ENCODE measurements at places on chromosomes 13 and 19.

GRCh38 chr19:57825511-57825910 is 4.6 kb upstream of the ZNF587B start:
- H3K4me3 ChIP-seq, result no peak overlapping the region
- no peaks in the 10 kb centered on the region for H3K36me3 ChIP-seq
- H3K27me3 ChIP-seq, result no peaks in the 10 kb centered on the region
- DNase-seq, result no peak

DNA sequence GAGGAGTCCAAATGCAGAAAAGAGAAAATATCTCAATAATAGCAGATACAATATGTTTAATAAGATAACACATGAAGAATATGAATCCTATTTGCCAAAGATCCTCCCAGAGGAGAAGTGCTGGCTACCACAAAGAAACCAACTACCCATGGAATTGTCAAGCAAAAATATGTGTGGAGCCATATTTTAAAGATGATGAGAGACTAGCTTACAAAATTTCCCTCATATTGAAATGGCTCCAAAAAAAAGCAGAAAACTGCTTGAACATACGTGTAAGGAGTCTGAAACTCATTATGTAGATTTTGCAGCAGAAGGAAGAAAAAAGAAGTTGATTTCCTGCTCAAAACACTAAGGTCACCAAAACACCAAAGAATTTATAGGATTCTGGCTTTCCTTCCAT is 94.2 kb downstream of the USP12 start:
- no peak for DNase-seq
- H3K36me3 ChIP-seq, result no peaks in the 10 kb centered on the region
- no peaks in the 10 kb centered on the region for H3K4me1 ChIP-seq
- no peak overlapping the region for H3K27ac ChIP-seq

- H3K27me3 ChIP-seq, result no peaks in the 10 kb centered on the region
- no peaks in the 10 kb centered on the region for H3K36me3 ChIP-seq
- H3K27ac ChIP-seq, result no peak overlapping the region
- no peak overlapping the region for H3K4me3 ChIP-seq
- H3K4me1 ChIP-seq, result peaks cover 13% of the 10 kb centered on the region
Observed at GRCh38 chr13:76994281-76994680, 2.4 kb downstream of the CLN5 start.

GRCh38 chr13:68988176-68988575 is 1119.5 kb upstream of the ATXN8OS start:
- H3K27me3 ChIP-seq, result no peaks in the 10 kb centered on the region
- no peaks in the 10 kb centered on the region for H3K4me1 ChIP-seq
- H3K27ac ChIP-seq, result no peak overlapping the region
- no peaks in the 10 kb centered on the region for H3K36me3 ChIP-seq
- no peak overlapping the region for H3K4me3 ChIP-seq

DNA sequence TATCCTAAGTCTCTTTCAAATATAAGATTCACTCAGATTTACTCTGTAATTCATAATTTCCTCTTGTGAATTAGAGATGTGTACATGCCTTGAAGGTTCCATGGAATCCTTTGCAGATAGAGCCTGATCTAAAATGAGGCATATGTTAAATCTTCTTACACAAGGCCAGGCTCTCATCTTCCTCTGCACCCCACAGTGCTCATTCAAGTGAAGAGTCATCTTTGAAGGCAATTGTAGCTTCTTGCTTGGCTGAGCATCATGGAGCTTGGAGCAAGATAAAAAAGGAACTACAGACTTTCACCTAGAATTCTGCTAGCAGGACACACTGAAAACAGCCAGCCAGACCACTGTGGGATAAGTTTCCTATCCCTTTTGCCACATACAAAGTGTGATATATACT is 566.4 kb downstream of the PCDH9 start:
- H3K27me3 ChIP-seq, result no peaks in the 10 kb centered on the region
- no peak overlapping the region for H3K27ac ChIP-seq
- no peak for DNase-seq
- H3K36me3 ChIP-seq, result no peaks in the 10 kb centered on the region
- H3K4me1 ChIP-seq, result no peaks in the 10 kb centered on the region

GRCh38 chr19:54262066-54262465 is 5.0 kb upstream of the LILRB5 start:
- no peaks in the 10 kb centered on the region for H3K4me1 ChIP-seq
- no peaks in the 10 kb centered on the region for H3K27me3 ChIP-seq
- no peak overlapping the region for H3K4me3 ChIP-seq
- no peak for DNase-seq
- no peaks in the 10 kb centered on the region for H3K36me3 ChIP-seq
- no peak overlapping the region for H3K27ac ChIP-seq

DNA sequence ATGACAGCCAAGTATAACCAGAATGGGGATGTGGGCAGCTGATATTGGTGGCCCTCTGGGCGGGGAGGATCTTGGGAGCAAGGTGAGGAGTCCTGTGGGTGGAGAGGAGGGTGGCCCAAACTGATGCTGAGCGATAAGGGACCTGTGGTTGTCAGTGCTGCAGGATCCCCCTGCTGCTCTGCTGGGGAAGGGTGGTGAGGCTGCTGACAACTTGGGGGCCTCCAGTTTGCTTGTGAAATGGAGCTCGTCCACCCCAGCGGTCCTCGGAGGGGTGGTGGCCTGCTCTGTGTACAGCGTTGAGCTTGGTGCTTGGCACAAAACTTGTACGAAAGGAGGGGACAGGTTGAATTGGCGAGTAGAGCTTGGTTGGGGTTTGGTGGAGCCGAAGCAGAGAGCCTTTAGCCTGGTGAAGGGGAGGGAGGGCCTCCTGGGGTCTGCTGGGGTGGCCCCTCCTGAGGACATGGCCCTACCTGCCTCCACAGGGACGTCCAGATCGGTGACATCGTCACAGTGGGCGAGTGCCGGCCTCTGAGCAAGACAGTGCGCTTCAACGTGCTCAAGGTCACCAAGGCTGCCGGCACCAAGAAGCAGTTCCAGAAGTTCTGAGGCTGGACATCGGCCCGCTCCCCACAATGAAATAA is 2.9 kb downstream of the RPS11 start:
- H3K27me3 ChIP-seq, result no peaks in the 10 kb centered on the region
- no peak for DNase-seq
- H3K36me3 ChIP-seq, result no peaks in the 10 kb centered on the region
- H3K27ac ChIP-seq, result peak overlapping the region; percentile 84

DNA sequence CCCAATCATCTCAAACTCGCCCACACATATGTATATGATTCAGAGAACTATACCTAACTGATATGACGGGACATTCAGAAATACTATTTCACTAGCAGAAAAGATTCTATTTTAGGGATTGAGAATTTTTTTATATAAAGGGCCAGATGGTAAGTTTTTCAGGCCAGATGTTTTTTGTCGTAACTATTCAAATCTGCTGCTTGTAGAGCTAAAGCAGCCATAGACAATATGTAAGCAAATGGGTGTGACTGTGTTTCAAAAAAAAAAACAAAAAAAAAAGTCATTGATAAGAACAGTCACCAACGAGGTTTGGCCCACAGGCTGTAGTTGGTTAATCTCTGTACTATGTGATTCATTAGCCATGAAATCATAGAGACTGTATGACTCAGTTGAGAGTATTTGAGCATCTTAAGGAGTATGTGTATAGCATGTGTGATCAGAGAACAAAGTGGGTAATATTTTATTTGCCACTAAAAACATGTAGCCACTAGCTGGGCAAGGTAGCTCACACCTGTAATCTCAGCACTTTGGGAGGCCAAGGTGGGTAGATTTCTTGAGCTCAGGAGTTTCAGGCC is 2724.7 kb downstream of the PCDH9 start:
- H3K27ac ChIP-seq, result no peak overlapping the region
- no peaks in the 10 kb centered on the region for H3K36me3 ChIP-seq
- no peaks in the 10 kb centered on the region for H3K27me3 ChIP-seq

GRCh38 chr13:108407495-108407894 is 138.0 kb downstream of the TNFSF13B start:
- no peak overlapping the region for H3K27ac ChIP-seq
- DNase-seq, result no peak
- no peak overlapping the region for H3K4me3 ChIP-seq
- no peaks in the 10 kb centered on the region for H3K36me3 ChIP-seq
- H3K4me1 ChIP-seq, result no peaks in the 10 kb centered on the region
- no peaks in the 10 kb centered on the region for H3K27me3 ChIP-seq

- H3K27ac ChIP-seq, result no peak overlapping the region
- no peaks in the 10 kb centered on the region for H3K36me3 ChIP-seq
- no peak for DNase-seq
- H3K4me1 ChIP-seq, result no peaks in the 10 kb centered on the region
Observed at GRCh38 chr19:48379058-48379457, 12.3 kb downstream of the KDELR1 start.

GRCh38 chr13:79405501-79405830 is 589 bp downstream of the RBM26 start:
- peak overlapping the region; percentile 96 for H3K27ac ChIP-seq
- H3K27me3 ChIP-seq, result no peaks in the 10 kb centered on the region
- peaks cover 17% of the 10 kb centered on the region for H3K4me1 ChIP-seq
- peak overlapping the region; percentile 99 for H3K4me3 ChIP-seq
- no peak for DNase-seq

- H3K27ac ChIP-seq, result peak overlapping the region; percentile 95
- no peaks in the 10 kb centered on the region for H3K36me3 ChIP-seq
- peak; percentile 90 for DNase-seq
- H3K4me1 ChIP-seq, result peaks cover 17% of the 10 kb centered on the region
- H3K27me3 ChIP-seq, result no peaks in the 10 kb centered on the region
- peak overlapping the region; percentile 16 for H3K4me3 ChIP-seq
Observed at GRCh38 chr19:6056801-6057650, 53.3 kb downstream of the RFX2 start.

- no peak overlapping the region for H3K4me3 ChIP-seq
- DNase-seq, result no peak
- no peak overlapping the region for H3K27ac ChIP-seq
- H3K36me3 ChIP-seq, result no peaks in the 10 kb centered on the region
- H3K4me1 ChIP-seq, result no peaks in the 10 kb centered on the region
- H3K27me3 ChIP-seq, result no peaks in the 10 kb centered on the region
Observed at GRCh38 chr13:91714855-91715254, 316.4 kb downstream of the GPC5 start.

DNA sequence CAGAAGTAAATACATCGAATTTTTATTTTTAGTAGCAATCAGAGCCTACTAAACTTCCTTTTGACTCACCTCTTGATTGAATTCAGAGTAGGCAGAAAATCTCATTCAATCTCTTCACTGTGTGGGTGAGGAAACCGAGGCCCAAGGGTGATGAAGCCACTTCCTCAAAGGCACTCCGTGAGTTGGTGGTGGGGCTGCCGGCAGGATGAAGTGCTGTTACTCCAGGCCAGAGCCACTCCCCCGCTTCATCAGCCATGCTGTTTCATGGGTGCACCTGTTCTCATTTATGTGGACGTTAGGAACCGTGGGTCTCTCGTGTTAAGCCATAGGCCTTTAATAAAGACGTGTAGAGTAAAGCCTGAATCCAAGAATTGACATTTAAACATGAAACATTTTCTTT is 13.2 kb downstream of the ING1 start:
- no peak overlapping the region for H3K27ac ChIP-seq
- H3K4me1 ChIP-seq, result no peaks in the 10 kb centered on the region
- H3K27me3 ChIP-seq, result no peaks in the 10 kb centered on the region
- H3K36me3 ChIP-seq, result no peaks in the 10 kb centered on the region

DNA sequence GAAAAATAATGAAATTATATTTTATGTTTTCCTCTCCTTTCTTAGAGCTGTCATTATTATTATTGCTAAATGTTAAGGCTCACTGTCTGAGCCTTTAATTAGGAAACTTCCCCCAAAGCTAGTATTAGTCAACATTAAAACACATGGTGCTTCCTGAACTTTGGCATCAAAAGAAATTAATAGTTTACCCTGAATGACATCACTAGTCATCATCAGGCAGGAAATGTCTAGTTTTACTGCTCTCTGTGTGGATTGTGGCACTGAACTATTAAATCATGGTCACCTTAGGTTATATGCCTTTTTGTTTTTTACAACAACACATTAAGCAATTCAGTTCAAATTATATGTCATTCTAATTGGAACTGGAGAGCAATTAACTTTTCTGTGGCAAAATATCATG is 595.5 kb downstream of the SLITRK1 start:
- no peaks in the 10 kb centered on the region for H3K36me3 ChIP-seq
- no peaks in the 10 kb centered on the region for H3K27me3 ChIP-seq
- H3K4me3 ChIP-seq, result no peak overlapping the region
- no peaks in the 10 kb centered on the region for H3K4me1 ChIP-seq
- no peak for DNase-seq

DNA sequence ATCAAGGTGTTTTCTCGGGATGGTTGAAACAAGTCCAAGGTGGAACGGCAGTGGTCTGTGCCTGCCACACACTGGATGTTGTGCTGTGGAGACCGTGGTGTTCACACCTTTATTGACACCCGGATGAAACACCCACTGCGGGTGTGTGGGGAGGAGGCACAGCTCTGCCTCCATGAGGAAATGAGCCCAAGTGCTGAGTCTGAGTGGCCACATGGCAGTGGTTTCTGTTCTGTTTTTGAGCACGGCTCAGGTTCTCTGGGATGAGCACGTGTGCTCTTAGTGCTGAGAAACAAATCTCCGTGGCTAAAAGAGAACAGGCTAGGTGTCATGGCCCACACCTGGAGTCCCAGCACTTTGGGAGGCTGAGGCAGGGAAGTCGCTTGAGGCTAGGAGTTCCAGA is 29.5 kb downstream of the UPF1 start:
- no peak overlapping the region for H3K27ac ChIP-seq
- H3K4me1 ChIP-seq, result no peaks in the 10 kb centered on the region
- H3K27me3 ChIP-seq, result no peaks in the 10 kb centered on the region
- DNase-seq, result no peak
- peaks cover 29% of the 10 kb centered on the region for H3K36me3 ChIP-seq

GRCh38 chr19:34686455-34686854 is 9.0 kb downstream of the ZNF302 start:
- no peak for DNase-seq
- peaks cover 2% of the 10 kb centered on the region for H3K36me3 ChIP-seq
- no peak overlapping the region for H3K4me3 ChIP-seq

DNA sequence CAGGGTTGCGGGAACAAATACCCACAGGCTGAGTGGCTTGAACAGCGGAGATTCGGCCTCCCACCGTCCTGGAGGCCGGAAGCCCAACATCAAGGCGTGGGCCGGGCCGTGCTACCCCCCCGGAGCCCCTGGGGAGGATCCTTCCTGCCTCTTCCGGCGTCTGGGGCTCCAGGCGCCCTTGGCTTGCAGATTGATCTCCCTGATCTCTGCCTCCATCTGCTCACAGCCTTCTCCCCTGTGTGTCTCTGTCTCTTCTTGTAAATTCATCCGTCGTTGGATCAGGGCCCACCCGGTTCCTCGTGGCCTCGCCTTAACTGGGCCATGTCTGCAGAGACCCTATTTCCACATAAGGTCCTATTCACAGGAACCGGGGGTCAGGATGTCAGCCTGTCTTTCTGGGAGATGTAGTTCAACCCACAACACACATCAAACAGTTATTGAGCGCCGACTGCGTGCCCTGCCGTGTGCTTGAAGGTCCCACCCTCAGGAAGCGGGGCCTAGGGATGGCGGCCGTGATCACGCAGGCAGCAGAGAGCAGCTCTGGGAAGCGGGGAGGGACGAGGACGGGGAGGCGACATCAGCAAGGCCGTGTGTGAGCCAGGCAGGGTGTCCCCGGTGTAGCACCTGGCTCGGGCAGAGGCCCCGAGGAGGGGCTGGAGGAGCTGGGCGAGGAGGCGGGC is 21.3 kb downstream of the HCN2 start:
- no peaks in the 10 kb centered on the region for H3K27me3 ChIP-seq
- no peak for DNase-seq
- no peak overlapping the region for H3K27ac ChIP-seq
- no peaks in the 10 kb centered on the region for H3K4me1 ChIP-seq

GRCh38 chr13:105167385-105167784 is 1368.1 kb downstream of the EFNB2 start:
- DNase-seq, result no peak
- no peaks in the 10 kb centered on the region for H3K4me1 ChIP-seq
- H3K4me3 ChIP-seq, result no peak overlapping the region
- H3K36me3 ChIP-seq, result no peaks in the 10 kb centered on the region
- H3K27ac ChIP-seq, result no peak overlapping the region

GRCh38 chr13:113018676-113019465 is 49.9 kb downstream of the MCF2L start:
- H3K36me3 ChIP-seq, result no peaks in the 10 kb centered on the region
- no peaks in the 10 kb centered on the region for H3K4me1 ChIP-seq
- no peak overlapping the region for H3K4me3 ChIP-seq
- no peaks in the 10 kb centered on the region for H3K27me3 ChIP-seq
- DNase-seq, result no peak
- H3K27ac ChIP-seq, result no peak overlapping the region
